ENCODE measurements at places on chromosomes 16 and 17.

DNA sequence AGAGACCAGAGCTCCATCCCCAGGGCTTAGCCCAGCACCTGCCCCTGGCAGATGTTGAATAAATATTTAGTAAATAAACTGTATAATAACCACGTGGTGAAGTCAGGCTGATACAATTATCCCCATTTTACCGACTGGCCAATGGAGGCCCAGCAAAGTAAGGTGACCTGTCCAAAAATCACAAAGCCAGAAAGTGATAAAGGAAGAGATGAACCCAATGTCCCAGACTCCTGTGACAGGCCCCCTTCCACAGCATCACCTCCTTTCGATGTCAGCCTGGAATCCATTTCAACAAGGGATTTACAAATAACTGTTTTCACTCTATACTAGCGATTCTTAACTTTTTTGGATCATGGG lies 5.5 kb downstream of the TVP23A start:
- DNase-seq = no peak

- DNase-seq = peak; percentile 71
Measured at GRCh38 chr16:1331712-1332617, 1.5 kb upstream of the BAIAP3 start.

DNA sequence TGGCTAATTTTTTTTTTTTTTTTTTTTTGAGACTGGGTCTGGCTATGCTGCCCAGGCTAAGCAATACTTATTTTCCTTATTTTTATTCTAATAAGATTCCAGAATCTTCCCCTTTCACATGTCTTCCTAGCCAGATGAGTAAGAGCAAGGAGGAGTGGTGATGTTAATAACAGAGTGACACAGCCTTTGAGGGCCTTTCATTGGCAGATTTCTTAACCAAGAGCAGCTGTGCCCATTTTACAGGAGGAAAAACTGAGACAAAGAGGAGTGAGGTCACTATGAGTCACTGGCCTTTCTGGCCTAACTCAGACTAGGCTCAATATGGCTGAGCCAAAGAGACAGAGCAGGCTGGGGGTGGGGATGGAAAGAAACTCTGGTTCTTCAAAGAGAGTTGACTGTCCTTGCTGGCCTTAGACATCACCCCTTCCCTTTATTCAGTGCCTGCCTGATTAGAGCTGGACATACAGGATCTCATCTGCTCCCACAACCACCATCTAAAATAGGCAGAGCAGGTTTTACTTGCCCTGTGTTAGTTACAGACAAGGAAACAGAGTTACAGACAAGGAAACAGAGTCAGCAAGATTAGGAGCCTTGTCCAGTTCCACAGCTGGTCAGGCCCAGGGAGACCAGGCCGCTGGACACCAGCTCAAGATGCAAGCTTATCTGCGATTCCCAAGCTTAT lies 50.0 kb upstream of the TOB1 start:
- no peak for DNase-seq

DNA sequence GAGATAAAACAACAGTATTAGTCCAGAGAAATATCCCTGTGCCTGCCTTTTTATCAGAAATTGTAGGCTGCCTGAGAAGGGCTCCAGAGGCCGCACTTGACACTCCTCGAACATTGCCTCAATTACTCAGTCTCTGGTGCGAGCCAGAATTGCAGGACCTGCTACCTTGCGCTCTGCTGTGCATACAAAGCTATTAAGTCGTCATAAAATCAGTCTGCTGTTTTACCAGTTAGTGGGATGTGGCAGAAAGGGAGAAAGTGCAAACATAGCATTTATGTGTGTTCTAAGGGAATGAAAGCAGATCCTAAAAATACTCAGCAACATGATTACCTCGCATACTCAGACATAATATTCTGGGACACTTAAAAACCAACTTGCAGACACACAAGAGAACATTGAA lies 70.6 kb downstream of the TMC6 start:
- DNase-seq = peak; percentile 46

- DNase-seq = no peak
Measured at GRCh38 chr17:81833921-81834830, 674 bp downstream of the PPP1R27 start.

Measured in NCI-H510A treated with DMSO at 0.1 percent for 48 hours (cell line).